ENCODE measurements at places on chromosomes 1 and 21.

DNA sequence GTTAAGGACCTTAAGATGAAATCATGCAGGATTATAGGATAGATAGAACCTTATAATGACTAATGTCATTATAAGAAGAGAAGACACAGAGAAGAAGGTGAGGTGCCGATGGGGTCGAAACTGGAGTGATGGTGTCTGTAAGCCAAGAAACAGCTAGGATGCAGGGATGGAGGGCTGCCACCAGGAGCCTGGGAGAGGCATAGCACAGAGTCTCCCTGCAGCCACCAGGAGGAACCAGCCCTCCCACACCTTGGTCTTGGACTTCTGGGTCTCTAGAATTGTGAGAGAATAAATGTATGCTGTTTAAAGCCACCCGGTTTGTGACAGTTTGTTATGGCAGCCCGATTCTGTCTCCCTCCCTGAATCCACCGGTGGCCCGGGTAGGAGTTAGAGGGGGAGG lies 337.2 kb upstream of the AJAP1 start:
- DNase-seq: no peak

GRCh38 chr1:209497729-209498128 lies 85.8 kb upstream of the CAMK1G start:
- no peak for DNase-seq

GRCh38 chr1:177596485-177596884 lies 373.4 kb downstream of the SEC16B start:
- DNase-seq: no peak

DNA sequence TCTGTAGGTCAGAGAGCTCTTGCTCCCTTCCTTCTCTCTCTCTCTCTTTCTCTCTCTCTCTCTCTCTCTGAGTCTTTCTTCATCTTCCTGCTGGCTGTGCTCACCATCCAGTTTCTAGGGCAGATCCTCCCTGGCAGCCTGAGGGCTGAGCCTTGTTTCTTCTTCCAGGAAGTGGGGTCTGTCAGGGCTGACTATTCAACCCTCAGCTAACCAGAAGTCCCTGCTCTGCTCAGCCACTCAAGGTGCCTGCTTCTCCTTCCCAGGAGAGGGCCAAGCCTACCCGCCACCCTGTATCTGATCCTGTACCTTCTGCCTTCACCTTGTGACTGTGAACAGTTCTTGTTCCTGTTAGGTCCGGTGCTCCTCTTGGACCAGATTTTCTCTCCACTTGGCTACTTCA lies 107.6 kb upstream of the ETV3 start:
- DNase-seq: no peak

- DNase-seq: no peak
Observed at GRCh38 chr1:156494309-156494895, 6.2 kb downstream of the MEF2D start.

DNA sequence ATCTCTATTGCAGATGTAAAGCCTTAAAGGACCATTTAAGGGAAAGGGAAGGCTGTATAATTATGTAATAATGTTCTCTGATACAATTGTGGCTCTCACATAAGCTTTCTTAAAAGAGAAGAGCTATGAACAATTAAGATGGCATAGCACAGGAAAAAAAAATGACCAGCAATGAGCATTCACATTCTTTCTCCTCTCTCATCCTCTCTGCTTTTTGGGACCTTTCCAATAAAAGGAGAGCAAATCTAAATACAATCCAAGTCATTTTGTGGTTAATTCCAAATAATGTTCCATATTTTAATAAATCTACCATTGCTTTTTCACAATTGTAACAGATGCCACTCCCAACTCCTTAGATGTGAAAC lies 23.5 kb downstream of the SMYD3 start:
- DNase-seq: no peak

DNA sequence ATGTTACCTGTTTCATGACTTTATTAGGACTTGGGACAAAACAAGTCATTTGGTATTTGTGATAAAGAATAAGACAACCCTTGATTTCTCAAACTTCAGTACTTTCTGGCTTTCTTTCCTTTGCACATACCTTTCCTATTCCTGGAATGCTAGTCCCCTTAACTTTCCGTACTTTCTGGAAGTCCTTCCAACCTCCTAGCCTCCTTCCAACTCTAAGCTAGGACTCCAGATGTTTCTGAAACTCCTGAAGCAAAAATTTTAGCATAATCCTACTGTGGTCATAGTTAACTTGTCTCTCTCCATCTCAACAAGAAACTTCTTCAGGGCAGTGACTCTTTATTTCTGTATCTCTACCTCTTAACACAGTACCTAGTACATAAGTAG lies 19.8 kb upstream of the C1orf105 start:
- no peak for DNase-seq

DNA sequence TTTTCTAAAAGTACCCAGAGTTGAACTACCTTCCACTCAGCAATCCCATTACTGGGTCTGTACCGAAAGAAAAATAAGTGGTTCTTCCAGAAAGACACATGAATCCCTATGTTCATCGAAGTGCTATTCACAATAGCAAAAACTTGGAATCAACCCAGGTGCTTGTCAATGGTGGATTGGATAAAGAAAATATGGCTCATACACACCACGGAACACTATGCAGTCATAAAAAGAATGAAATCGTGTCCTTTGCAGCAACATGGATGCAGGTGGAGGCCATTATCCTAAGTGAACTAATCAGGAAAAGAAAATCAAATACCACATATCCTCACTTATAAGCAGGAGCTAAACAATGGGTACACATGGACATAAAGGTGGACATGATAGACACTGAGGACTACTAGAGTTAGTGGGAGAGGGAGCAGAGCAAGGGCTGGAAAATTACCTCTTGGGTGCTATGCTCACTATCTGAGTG lies 32.9 kb upstream of the JUN start:
- DNase-seq: no peak

DNA sequence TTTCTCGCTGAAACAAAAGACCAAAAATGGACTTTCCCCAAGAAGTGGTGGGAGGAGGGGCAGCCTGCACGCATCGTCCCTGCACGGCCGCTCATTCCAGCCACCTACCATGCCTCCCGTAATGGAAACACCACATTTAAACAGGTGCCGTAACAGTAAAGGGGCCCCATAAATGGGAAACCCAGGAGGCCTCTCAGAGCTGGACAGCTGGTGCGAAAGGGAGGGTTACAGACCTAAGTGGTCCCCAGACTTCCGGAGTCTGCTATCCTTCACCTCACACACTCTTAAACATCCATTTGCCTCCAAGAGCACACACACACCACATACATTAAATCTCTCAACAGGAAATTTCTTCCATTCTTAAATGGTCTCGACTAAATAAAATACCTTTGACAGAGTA lies 120.7 kb upstream of the SOD1 start:
- no peak for DNase-seq

- no peak for DNase-seq
Observed at GRCh38 chr1:169325117-169325516, 42.5 kb downstream of the NME7 start.

- DNase-seq: no peak
Observed at GRCh38 chr1:53735261-53735660, 3.7 kb downstream of the GLIS1 start.

- no peak for DNase-seq
Observed at GRCh38 chr1:194277927-194278326, 1091.5 kb upstream of the B3GALT2 start.

GRCh38 chr1:180382326-180383115 lies 119.9 kb downstream of the ACBD6 start:
- peak; percentile 44 for DNase-seq

DNA sequence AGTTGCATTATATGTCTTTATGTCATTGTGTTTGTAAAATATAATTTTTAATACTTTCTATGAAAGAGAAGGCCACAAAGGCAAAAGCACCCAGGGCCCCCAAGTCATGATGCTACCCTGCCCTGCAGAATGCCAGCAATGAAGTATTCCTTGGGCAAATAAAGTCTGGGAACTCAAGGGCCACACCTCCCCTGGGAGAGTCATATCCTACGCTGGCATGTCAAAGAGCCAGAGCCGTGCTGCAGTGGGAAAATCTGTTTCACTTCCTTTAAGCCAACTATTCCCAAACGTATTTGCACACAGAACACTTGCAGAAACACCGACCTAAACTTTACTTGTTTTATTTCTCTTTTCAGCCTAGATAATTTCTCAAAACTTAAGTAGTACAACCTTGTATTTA lies 98.4 kb upstream of the KAZN start:
- no peak for DNase-seq

- no peak for DNase-seq
Observed at GRCh38 chr1:192945390-192946130, 113.6 kb downstream of the UCHL5 start.

DNA sequence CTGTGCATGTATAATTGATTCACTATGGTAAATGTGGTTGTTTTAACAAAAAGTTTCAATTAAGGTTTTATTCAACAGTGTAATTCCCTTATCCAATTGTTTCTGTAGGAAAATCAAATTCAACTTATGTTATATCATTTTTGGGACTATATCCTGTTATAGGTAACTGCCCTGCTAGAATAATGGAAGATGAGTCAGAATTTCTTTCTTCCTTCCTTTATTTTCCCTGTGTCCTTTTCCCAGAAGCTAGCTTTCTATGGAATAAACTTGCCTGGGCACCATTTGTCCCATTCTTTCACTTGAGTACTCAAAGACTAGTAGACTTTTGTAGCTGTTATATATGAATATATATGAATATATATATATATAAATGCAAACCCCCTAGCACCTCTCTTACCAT lies 301.3 kb downstream of the TM2D1 start:
- no peak for DNase-seq

DNA sequence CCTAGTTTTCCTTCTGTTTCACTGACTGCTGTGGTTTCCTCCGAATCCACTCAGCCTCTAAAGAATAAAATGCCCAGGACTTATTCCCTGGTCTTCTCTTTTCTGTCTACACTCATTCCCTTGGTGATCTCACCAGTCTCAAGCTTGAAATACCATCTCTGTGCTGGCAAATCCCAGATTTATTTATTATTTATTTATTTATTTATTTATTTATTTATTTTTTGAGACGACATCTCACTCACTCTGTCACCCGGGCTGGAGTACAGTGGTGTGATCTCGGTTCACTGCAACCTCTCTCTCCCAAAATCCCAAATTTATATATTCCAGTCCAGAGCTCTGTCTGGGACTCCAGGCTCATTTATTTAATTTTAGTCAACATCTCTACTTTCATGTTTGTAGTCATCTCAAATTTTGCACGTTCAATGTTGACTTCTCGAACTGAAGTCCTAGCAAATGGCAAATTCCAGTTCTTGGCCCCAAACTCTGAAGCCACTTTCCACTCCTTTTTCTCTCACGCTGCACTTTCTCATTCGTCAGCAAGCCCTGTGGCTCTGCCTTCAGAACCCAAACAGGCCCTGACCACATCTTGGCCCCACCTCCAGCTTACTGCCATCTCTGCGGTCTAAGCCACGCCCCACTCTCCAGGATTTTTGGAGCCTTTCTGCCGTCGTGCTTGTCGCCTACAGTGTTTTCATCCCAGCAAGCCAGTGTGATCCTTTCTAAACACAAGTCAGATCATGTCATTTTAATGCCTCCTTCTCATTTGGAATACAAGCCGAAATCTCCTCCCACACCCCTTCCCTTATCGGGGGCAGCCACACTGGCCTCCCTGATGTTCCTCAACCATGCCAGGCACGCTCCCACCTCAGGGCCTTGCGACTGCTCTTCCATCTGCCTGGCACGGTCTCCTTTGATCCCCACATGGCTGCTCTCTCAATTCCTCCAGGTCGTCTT lies 14.2 kb upstream of the TENT5B start:
- no peak for DNase-seq

DNA sequence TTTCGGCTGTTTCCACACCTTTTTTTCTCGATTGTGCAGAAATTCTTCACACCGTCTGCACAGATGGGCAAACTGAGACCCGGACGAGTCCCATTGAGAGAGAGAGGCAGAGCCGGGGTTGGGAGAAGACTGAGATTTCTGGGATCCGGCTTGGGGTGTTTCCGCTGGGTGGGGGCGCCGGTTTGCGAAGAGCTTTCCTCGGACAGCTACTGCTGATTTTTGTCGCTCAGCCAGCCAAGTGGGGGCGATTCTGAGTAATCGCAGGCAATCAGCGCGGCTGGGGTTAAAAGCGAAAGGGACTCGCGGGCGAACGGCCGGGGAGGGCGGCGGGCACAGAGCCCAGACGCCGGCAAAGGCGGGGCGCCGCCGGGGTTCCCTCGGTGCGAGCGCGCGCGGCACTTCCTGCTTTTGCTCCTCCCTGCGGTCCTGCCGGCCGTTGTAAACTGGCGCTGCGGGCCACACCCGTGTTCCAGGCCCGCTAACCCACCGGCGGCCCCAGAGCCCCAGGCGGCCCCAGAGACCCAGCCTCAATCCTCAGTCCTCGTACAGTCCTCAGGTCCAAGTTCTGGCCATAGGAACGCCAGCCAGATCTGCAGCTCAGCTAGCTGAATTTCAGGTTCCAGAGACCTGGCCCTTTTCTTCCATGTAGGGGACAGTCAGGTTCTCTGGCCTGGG lies 32.4 kb upstream of the JUN start:
- DNase-seq: no peak

- DNase-seq: no peak
Observed at GRCh38 chr1:20727746-20728316, 4.7 kb downstream of the SH2D5 start.

- DNase-seq: no peak
Observed at GRCh38 chr1:157512036-157512969, 40.0 kb downstream of the FCRL5 start.

- no peak for DNase-seq
Observed at GRCh38 chr1:159896546-159896930, 3.4 kb downstream of the CFAP45 start.

- no peak for DNase-seq
Observed at GRCh38 chr1:119475866-119476439, 31.1 kb upstream of the HSD3B1 start.

- no peak for DNase-seq
Observed at GRCh38 chr1:216034506-216034905, 388.7 kb downstream of the USH2A start.

DNA sequence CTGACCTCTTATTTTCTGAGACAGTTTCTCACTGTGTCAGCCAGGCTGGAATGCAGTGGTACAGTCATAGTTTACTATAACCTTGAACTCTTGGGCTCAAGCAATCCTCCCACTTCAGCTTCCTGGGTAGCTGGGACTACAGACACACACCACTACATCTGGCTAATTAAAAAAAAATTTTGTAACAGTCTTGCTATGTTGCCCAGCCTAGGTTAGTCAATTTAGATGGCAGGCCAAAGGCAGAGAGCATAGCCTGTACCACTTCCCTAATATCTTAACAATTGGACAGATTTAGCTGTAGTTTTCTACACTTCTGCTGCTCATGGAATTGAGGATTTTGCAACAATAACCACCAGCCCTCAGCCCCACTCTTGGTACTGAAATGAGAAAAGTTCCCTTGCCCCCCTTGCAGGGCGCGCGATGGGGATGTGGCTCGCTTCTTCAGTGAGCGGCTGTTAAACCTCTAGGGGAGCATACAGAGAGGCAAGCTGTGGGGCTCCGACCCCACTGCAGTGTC lies 34.9 kb upstream of the PTGFRN start:
- no peak for DNase-seq

DNA sequence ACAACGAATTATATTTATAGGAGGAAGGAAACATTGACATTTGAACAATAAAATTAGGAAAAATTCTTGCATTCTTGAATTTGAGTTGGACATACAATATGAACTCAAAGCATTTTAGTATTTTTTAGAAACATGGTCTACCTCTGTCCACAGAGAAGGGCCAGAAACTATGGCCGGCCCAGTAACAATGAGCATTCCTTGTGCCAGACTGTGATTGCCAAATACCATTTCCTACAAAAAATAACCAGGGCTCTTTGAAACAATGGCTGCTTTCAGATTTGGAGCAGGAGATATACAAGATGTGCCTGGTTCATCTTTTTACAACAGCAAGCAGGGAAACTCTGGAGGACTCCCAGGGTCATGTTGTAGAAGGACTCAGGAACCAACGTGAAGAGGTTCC lies 38.4 kb downstream of the NOS1AP start:
- peak; percentile 10 for DNase-seq

All from pulmonary artery endothelial cell (primary cell).